ENCODE measurements at places on chromosomes 11 and 22. TPM values are rescaled to one million over a fixed set of nuclear protein-coding genes. Genes with fewer than 3 reads are reported as not detected.

GRCh38 chr11:30314625-30315024 is 8.3 kb upstream of the ARL14EP start:
- no peak for DNase-seq

DNA sequence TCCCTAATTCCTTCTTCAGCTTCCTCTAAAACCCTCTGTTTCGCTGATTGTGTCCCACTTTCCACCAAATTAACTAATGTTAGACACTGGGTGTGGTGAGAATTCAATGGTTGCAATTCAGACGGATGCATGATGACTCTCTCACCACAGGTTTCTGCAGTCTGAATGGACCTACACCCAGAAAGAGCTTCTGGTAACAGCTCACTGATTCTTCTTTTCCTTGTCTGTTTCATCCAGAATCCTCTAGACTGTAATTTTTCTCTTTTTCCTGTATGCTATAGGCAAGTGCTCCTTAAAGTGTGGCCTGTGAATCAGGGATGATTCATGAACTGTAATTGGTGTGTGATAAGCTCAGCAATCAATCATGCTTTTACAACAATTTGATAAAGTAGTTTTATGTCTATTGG is 18.1 kb downstream of the MMP10 start:
- DNase-seq, result no peak

The CDC42EP2 gene
- total RNA-seq, result 0.57 TPM

The APLNR gene
- total RNA-seq, result not detected

Data from activated naive CD4-positive, alpha-beta T cell treated with anti-CD3 and anti-CD28 coated beads for 36 hours (primary cell).